Stimulated activated CD4-positive, alpha-beta T cell treated with anti-CD3 and anti-CD28 coated beads, Interleukin-4, amount 100 ng/mL, for 48 hours (primary cell): ENCODE measurements at places on chromosomes 6 and 20.

- no peak for DNase-seq
Observed at GRCh38 chr20:6008254-6008653, 45.6 kb downstream of the LRRN4 start.

DNA sequence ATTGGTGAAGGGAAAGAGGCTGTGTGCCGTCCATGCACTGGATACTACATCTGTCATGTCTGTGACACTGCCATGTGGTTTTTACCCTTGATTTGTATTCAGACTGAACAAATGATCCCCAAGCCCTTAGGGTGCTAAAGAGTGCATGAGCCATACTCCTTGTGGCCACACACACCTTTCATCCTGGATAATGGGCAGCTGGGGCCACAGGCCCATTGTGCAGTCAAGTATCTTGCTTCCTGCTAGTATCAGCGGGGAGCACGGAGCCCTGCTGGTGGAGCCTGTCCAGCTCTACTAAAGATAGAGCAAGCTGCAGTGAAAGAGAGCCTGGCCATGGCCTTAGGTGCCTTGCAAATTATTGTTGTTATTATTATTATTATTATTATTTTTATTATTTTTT, 75.1 kb downstream of the SLX4IP start:
- no peak for DNase-seq

DNA sequence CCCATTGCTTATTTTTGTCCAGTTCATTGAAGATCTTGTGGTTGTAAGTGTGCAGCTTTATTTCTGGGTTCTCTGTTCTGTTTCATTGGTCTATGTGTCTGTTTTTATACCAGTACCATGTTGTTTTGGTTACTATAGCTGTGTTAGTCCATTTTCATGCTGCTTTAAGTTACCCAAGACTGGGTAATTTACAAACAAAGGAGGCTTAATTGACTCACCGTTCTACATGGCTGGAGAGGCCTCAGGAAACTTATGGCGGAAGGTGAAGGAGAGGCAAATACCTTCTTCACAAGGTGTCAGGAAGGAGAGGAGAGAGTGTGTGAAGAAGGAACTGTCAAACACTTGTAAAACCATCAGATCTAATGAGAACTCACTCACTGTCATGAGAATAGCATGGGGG, 29.9 kb upstream of the FERMT1 start:
- DNase-seq: no peak

- no peak for DNase-seq
Observed at GRCh38 chr20:23143098-23143497, 57.0 kb upstream of the CD93 start.

DNA sequence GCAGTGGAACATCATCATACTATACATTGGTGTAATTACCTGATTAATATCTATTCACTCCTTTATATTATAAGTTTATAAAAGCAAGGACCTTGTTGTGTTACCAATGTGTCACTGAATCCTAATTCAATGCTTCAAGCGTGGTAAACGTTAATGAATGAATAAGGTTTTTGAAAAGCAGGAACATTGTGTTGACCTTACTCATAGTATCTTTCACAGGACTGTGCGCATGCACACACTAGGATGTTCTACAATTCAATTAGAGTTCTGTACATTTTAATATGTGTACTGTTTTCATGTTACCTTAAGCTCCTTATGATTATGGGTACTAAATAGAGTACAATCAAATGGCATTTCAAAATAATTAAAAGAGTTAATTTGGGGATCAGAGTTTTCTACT, 578.5 kb downstream of the BMP2 start:
- DNase-seq: no peak

- DNase-seq: no peak
Observed at GRCh38 chr6:27836141-27836782, 75.9 kb downstream of the OR2B2 start.

DNA sequence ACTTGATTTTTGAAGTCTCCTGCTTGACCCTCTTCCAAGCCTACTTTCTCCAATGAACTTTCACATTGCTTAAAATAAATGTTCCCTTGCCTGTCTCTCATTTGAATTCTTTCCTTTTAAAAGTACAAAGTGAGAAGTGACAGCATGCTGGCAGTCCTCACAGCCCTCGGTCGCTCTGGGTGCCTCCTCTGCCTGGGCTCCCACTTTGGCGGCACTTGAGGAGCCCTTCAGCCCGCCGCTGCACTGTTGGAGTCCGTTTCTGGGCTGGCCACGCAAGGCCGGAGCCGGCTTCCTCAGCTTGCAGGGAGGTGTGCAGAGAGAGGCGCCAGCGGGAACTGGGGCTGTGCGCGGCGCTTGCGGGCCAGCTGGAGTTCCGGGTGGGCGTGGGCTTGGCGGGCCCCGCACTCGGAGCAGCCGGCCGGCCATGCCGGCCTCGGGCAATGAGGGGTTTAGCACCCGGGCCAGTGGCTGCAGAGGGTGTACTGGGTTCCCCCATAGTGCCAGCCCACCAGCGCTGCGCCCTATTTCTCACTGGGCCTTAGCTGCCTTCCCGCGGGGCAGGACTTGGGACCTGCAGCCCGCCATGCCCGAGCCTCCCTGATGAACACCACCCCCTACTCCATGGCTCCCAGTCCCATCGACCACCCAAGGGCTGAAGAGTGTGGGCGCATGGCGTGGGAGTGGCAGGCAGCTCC, 31.9 kb downstream of the SERPINB6 start:
- DNase-seq: no peak

- DNase-seq: no peak
Observed at GRCh38 chr20:37845241-37845681, 57.7 kb upstream of the VSTM2L start.

DNA sequence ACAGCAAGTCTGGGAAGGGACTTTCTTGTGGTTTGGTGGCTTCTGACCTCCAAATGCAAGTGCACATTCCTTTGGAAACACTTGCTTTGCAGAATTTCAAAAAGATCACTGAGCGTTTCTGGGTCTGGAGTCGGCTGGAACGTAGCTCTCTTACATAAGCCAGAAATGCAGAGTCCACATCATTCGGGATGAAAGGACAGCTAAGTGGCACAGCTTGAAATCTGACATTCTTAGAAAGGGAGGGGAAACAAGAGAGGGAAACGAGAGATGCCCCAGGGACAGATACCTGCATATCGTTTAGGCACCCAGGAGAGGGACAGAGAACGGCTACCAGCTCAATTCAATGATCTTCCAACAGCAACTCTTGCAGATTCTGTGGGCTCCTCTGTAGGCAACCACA, 118.7 kb downstream of the NFATC2 start:
- no peak for DNase-seq

DNA sequence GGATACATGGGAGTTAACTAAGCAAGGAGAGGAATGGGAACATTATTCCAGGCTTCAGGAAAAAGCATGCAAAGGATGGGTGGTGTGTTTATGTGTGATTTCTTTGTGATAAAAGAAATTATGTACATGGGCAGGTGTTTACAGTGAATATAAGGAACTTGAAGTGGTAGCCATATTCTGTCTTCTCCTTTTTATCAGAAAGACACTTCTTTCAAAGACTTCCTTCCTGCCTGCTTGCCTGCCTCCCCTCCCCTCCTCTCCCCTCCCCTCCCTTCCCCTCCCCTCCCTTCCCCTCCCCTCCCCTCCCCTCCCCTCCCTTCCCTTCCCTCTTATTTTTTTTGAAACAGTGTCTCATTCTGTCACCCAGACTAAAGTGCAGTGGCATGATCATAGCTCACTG, 14.4 kb downstream of the CYB5R4 start:
- DNase-seq: no peak

GRCh38 chr6:33251395-33252012, 20.2 kb downstream of the VPS52 start:
- DNase-seq: no peak

DNA sequence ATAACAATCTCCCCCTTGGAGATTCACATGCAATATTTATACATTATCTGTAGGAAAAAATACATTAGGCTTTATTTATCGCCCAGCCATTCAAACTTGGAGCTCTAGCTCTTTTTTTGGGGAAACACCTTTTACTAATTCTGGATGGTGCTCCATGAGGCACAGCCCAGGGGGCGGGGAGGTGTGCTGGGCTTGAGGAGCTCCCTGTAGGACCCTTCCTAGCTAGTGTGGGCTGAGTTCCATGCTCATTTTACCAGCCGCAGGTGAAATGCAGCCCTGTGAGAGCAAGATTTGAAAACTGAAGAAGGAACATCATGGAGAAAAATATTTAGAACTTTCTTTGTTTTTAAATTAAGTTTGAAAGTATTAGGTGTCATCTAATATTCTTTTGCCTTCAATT, 99.6 kb upstream of the POPDC3 start:
- DNase-seq: no peak

- DNase-seq: no peak
Observed at GRCh38 chr20:38320221-38320620, 16.3 kb downstream of the BPI start.

DNA sequence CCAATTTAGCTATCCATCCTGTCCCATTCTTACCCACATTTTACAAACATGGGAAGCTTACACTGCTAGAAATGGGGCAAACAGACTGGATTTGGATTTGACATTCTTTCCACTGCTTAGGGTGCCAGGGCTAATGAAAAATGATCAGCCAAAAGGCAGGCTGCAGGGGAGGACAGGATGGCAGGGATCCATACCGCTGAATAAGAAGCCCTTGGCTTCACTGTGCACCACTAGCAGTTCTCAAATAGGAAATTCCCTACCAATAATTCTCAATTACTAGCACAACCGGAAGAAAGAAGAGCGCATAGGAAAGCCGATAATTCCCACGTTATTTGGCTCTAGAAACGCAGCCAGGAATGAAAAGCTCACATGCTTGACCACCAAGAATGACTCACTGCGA, 73.1 kb downstream of the NDUFAF5 start:
- DNase-seq: no peak

DNA sequence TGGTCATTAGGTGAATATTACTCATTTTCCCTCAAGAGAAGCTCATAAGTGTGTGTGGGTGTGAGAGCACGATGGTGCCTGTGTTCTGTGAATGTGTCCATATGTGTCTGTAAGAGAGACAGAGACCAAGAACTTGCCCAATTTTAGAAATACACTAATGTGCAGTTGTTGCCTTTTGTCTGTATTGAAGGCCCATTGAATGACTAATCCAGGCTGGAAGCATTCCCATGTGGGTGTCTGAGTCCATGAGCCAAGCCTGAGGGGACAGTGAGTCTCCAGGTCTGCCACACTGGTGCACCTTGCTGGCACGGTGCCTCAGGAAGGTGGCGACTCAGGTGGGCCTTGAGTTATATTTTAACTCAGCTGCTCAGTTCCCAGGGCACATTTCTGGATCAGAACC, 25.5 kb upstream of the ASXL1 start:
- peak; percentile 4 for DNase-seq

DNA sequence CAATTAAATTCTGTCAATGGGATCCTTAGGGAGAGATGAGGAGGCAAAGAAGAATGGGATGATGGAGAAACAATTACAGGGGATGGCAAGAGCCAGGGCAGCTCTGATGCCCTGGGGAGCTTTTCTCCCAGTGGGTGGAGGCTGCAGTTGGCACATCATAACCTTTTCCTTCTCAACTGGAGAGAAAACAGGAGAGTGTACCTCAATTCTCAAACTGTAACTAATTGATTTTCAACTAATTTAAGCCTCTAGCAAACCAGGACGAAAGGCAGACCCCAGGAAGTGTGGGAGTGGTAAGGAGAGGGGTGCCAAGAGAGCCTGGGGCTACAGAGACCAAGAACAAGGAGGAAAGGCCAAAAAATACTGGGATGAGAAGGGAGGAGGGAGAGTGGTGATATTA, 5.7 kb downstream of the BMP5 start:
- no peak for DNase-seq

GRCh38 chr6:43976706-43977403, 150.4 kb downstream of the MRPL14 start:
- no peak for DNase-seq

DNA sequence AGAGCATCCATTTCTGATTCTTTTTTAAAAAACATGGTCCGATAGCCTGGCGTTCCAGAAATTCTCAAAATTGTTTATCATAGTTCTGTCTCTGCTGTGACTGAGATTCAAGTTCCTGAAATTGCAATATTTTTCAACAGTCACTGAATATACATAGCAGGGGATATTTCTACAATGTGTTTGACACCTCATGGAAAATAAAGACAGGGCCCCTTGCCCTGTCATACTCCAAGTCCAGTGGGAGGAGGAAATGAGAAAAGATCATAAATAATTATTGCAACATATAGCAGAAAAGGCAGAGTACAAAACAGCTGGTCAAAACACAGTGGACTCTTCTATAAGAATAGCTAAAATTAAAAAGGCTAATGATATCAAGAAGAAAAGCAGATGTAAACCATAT, 234.8 kb upstream of the SPTLC3 start:
- no peak for DNase-seq

DNA sequence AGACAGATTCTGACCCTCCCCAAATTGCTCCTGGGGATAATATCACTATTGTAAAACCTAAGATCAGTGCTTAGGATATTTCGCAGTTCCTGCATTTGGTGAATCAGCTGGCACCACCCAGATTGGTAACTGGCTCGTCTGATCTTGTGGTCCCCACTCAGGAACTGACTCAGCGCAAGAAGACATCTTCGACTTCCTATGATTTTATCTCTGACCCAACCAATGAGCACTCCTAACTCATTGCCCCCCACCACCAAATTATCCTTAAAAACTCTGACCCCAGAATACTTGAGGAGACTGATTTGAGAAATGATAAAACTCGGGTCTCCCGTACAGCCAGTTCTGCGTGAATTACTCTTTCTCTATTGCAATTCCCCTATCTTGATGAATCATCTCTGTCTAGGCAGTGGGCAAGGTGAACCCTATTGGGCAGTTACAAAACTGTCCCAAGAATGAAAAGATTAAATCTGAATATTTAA, 55.7 kb upstream of the PRND start:
- peak; percentile 35 for DNase-seq

- no peak for DNase-seq
Observed at GRCh38 chr6:117329926-117330325, 64.6 kb downstream of the VGLL2 start.

- DNase-seq: no peak
Observed at GRCh38 chr6:39902136-39902535, 32.1 kb downstream of the MOCS1 start.

GRCh38 chr6:103872678-103873077, 987.0 kb downstream of the HACE1 start:
- no peak for DNase-seq

GRCh38 chr6:24494821-24495795, at the start of gene ALDH5A1:
Gene ALDH5A1 (plus strand): TSS chr6:24494969. CDS start chr6:24494997, 28 bp downstream.
- peak; percentile 79 for DNase-seq

- DNase-seq: no peak
Observed at GRCh38 chr6:159080217-159080976, 35.6 kb upstream of the TAGAP start.
